Stimulated activated CD4-positive, alpha-beta T cell treated with anti-CD3 and anti-CD28 coated beads, Interleukin-4, amount 100 ng/mL, for 48 hours (primary cell): ENCODE measurements at places on chromosomes 6 and 20.

DNA sequence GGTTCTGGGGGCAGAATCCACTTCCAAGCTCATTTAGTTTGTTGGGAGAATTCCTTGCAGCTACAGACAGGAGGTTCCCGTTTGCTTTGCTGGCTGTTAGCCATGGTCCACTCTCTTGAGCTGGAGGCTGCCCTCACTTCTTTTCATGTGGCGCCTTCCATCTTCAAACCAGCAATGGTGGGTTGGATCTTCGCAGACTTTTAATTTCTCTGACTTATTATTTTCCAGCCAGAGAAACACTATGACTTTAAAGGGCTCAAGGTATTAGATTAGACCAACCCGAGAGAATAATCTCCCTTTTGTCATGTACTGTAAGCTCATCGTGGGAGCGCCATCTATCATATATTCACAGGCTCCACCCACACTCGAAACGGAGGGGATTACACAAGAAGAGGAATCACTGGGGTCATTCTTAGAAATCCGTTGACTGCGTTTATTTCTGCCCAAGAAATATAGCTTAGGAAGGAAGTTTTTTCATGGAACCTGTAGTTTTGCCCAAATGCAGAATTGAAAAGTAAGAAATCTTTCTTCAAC, 38.9 kb downstream of the SAMD5 start:
- no peak for DNase-seq

DNA sequence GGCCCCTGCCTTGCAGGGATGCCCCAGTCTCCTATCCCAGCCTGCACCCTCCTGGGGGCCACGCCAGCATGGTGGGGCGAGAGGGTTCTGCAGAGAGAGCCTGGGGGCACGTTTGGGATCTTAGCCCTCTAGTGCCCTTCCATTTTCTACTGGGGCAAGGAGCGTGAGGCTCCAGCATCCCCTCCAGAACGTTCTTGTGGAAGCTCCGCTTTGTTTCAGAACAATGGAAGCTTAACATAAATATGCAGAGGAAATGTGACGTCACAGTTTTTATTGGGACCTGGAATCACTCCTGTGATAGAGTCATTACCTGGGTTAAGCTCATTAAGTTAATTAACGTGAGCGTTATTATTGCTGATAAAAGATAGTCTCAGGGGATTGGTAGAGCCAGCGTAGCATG, 19.6 kb downstream of the BHLHE23 start:
- DNase-seq: no peak

- no peak for DNase-seq
Observed at GRCh38 chr20:48329676-48330664, 497.8 kb downstream of the PREX1 start.

DNA sequence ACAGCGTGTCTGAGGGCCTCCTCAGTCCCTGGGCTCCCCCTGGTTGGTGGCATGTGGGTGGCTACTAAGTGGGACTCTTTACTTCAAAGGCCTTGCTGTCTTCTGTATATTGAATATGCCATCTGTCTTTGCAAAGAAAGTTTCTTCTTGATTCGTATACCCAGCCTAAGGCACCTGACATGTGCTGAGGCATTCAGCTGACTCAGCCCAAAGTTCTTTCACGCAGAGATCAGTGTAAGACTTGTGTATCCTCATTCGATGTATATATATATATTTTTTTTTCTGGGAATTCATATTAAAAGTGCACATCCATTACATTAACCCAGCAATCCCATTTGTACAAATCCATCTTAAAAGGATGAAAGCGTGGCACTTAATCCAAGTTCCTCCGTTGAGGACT, 115.1 kb upstream of the PMEPA1 start:
- no peak for DNase-seq

DNA sequence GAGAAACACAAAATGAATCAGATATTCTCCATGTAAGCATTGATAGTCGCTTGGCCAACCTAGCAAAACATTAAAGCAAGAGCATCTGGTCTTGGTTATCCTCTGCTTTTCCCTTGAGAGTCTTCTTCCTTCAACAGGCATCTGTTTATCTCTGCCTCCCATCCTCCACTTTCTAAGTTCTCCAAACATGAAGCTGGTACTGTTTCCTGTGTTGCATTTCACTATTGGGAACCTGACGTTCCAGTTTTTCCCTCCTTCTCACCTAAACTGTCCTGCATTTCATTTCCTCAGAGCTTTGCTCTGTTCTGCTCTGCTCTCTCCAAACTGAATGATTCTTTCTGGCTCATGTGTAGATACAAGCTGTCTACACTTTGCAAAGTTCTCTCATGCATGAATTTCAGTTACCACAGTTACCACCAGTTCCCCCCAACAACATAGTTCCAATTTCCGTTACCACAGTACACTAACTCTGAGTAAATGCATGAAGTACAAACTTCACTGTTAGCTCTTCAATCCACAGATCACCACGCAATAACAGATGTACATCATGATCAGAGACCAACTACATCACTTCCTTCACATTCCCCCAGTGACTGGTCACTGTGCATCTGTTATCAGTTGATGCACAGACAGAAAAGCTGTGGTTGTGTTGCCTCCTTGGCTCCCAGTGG, 86.7 kb upstream of the F13A1 start:
- no peak for DNase-seq

DNA sequence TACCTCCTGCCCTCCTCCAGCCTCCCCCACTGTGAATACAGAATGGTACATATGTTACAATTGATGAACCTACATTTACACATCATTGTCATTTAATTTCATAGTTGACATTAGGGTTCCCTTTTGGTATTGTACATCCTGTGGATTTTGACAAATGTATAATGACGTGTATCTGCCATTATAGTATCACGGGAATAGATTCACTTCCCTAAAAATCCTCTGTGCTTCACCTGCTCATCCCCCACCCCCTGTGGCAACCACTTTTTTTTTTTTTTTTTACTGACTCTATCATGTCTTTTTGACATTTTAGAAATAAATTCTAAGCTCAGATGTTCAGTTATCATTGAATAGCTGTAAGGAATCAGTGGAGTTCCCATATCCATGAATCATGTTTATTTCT, 30.4 kb downstream of the HECA start:
- DNase-seq: no peak

DNA sequence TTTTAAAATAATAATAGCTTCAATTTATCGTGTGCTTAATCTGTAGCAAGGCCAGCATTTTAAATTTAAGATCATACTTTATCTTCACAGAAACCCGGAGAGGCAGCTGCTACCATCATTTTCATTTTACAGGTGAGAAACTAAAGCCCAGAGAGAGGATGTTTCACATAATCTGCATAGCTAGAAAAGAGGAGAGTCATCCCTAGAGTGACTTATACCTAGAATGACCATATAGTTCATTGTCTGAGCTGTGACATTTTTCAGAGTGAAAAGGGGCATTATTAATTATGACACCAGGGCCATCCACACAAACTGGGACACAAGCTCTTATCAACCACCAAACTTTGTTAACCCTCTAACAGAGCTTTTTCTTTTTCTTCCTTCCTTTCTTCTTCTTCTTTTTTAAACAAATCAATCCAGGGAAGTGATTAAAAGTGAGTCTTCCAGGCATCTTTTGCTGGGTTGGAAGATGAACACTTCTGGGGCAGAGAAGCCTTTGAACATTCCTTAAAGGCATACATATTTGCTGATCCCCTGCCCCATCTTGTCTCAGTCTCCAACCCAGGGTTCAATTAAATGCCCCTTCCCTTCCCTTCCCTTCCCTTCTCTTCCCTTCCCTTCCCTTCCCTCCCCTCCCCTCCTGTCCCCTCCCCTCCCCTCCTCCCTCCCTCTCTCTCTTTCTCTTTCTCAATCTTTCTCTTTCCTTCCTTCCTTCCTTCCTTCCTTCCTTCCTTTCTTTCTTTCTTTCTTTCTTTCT, 272.5 kb upstream of the JAG1 start:
- DNase-seq: no peak
